ENCODE measurements at places on chromosomes 13 and 19.

DNA sequence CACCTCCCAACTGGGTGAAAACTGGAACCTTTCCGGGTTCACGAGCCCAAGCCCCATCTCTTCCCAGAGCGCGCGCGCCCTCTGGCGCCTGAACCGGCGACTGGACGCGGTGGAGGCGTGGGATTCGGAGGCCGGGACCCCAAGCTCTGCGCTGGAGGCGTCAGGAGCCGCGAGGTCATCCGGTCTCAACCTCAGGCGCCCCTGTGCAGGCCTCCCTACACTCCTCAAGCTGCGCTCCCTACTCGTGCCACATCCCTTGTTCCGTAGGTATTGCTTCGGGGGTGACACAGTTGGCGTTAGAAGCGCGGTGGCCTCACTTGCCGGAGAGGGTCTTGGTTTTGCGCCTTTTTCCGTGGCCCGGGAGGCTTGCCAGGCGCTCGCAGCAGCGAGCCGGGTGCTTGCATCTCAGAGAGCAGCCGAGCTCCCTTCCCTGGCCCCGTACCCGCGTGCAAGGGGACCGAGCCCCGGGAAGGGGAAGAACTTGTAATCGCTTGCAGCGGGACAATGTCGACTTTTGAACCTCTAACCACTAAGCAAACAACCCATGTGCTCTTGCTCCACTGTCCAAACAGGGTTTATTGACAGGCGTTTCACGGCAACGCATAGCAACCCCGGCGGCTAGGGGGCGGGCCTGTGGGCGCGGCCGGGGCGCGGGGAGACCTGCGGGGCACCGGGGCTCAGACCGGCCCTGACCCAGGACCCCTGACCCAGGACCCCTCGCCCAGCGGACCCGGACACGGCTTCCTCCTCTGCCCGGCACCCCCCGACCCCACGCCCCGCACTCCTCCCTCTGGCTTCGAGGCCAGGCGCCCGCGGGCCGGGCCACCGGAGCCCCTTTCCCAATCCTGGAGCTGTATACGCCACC is 8.5 kb downstream of the CDX2 start:
- DNase-seq: no peak

GRCh38 chr19:19591133-19591825 is 27.2 kb downstream of the PBX4 start:
- DNase-seq: peak; percentile 58

DNA sequence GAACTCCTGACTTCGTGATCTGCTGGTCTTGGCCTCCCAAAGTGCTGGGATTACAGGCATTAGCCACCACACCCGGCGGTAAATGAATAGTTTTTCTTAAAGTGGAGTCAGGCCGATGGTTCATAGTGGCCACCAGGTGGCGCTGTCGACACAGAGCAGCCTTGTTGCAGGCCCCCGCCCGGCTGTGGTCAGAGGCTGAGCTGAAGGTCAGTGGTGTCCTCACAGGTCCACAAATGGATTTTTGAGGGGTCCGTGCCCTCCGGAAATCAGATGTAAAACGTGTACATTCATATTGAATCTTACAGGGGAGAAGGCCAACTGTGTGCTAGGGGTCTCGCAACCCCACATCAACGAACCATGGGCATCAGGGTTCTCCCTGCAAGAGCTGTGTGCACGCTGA is 13.4 kb upstream of the WDR18 start:
- no peak for DNase-seq

DNA sequence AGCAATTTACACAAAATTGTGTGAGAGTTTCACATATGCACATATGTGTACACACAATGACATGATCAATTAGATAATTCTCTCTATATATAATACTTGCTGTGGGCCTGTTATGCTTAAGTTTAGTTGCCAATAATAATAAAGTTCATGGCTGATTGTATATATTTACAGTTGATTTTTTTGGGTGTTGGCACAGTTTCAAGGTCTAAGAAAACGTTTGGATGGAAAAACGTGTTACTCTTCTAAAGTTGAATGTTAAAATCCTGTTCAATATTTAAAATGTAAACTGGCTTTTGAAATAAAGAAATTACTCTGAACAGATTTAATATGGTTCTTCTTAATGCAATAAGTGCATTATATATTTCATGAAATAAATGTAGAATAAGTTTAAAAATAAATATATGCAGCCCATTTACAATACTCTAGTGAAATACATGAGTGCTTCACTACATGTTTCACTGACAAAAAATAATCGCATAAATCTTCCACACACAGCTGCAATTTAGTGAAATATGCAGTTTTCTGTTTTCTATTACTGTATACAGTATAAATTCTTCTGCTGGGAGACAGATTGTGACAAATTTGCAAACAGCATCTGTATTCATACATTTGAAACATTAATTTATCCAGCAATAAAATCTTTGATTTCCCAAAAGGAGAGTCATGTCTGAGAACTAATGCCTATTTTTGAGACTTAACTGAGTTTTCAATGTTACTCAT is 586.9 kb upstream of the KLHL1 start:
- DNase-seq: no peak

DNA sequence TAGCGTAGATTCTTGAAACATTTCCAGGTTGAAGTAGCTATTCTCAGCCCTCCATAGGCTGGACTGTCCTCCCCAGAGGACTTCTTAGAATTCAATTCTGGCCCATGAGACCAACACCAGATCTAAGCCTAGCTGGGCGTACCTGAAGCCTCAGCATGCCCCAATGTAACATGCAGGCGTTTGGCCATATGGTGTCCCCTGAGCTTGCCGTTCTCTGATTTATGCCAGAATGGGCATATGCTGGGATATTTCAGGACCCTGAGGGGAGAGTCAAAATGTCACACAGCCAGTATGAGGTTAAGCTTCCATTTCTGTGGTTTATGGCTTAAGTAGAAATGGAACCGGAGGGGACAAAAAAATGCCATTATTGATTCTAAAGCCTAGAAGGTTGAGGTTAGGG is 317.7 kb upstream of the OBI1 start:
- DNase-seq: no peak

DNA sequence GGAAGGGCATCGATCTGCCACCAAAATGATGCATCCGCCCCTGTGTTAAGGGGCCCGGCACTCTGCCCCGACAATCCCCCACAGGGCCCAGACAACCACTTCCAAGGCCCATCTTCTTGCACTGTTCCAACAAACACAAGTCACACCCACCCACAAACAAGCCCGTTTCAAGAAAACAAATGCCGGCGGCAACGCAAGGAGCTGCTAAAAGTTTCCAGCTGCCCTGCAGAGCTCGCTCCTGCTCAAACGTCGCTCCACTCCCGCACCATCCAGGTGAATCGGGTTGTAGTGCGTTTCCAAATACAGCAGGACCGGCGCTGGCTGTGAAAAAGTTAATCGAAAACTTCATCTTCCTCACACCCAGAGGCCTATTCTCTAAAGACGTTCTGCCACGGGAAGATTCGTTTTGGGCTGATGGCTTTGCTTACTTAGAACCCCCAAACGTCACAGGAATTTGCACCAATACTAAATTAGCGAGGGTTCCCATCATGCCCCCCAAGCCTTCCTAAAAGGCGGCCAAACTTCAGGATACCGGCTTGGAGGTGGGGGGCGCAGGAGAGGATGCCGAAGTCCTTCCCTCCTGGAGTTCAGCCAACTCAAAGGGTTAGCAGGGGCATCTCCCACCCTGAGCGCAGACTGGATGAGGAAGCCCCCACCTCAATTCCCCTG is 107.4 kb upstream of the DOCK9 start:
- DNase-seq: no peak

- DNase-seq: no peak
Observed at GRCh38 chr13:75341028-75341427, 140.9 kb downstream of the TBC1D4 start.

DNA sequence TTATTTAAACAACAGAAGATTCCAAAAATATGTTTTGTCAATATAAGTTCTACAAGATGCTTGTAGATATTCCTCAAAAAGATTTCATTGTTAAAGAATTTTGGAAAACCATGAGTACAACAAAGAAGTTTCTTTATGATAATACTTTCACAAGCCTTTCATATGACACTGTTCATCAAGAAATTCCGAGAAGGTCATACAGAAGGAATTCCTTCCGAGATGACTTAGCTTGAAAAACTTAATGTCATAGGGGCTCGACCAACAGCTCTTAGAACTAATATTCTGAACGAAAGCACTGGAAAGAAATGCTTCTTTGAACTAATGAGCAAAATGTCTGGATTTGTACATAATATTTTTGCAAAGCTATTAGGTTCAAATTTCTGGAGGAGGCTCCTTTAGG is 403.4 kb downstream of the KLF5 start:
- DNase-seq: no peak

All from thyroid gland (tissue), 4 donors.